Stimulated activated CD4-positive, alpha-beta T cell treated with anti-CD3 and anti-CD28 coated beads, Interleukin-12 subunit alpha, Interleukin-12 subunit beta, amount 100 ng/mL, for 24 hours (primary cell): ENCODE measurements at places on chromosomes 16 and 17.

DNA sequence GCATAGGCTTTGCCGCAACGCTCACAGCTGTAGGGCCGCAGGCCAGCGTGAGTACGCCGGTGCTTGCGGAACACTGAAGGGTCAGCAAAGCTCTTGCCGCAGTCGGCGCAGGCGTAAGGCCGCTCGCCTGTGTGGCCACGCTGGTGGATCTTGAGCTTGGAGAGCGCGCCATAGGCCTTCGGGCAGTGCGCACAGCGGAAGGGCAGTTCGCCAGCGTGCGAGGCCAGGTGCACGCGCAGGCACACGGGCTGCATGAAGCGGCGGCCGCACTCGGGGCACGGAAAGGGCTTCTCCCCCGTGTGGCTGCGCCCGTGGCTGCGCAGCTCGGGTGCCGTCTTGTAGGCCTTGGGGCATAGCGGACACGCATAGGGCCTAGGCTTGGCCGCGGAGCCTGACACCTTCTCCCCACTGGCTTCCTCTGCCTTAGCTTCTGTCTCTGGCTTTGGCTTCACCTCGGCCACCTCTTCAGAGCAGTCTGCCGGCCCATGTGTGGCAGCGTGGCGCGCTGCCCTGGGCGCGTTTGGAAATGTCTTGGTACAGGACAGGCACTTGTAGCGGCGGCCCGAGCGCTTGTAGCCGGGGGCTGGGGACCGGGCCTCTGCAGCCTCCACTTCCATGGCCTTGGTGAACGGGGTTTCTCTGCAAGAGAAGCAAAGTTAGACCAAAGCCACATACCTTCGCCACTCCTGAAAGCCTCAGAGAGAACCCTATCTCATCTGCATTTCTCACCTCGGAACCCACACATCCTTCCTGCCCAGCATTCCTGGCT, 10.0 kb downstream of the ZNF668 start:
- no peak for DNase-seq

DNA sequence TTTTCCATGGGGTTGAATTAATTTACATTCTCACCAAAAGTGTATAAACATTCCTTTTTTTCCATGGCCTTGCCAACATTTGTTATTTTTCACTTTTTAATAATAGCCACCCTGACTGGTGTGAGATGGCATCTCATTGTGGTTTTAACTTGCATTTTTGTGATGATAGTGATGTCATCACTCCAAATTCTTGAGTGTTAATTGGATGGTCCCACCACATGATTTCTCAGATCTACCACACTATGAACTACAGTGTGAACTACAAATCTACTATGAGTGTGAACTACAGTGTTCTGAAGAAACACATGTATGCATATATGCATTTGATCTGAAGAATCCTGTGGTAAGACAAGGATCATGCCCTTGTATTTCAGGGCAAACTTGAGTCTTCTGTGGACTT, 340.1 kb downstream of the ABCC12 start:
- DNase-seq = no peak

DNA sequence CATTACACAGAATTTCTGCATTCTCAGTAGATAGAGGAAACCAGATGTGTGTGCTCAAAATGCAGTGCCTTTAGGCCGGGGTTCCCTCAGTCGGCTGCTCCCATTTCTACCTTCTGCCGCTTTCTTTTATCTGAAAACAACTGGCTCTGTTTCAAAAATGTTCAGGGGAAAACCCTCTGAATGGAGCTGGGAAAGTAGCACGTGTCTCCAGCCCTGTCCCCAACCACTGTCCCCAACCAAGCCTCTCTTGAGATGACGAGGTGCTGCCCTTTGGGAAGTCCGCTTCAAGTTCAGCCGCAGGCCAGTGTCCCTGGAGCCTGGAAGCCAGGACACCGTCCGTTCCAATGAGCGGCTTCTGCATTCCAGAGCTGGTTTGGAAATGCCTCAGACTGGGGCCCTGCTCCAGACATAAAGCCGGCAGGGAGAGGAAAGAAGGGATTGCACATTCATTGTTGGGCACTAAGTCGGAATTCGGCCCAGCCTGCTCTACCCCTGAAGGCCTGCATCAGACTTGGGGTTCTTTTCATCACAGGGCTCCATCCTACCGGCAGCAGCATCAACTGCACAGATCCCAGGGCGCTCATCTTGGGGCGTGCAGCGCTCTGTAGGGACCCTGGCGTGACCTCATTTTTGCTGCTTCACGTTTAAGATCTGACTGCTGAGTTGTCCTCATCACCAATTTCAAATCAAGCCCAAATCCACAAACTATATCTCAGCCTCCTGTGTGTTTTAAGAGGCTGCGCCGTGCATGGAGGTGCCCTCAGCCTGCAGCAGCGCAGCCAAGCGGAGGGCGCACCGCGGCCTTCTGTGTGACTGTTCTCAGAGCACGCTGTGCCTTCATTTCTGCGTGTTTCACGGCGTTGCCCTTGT, 111.3 kb downstream of the BANP start:
- DNase-seq = no peak

DNA sequence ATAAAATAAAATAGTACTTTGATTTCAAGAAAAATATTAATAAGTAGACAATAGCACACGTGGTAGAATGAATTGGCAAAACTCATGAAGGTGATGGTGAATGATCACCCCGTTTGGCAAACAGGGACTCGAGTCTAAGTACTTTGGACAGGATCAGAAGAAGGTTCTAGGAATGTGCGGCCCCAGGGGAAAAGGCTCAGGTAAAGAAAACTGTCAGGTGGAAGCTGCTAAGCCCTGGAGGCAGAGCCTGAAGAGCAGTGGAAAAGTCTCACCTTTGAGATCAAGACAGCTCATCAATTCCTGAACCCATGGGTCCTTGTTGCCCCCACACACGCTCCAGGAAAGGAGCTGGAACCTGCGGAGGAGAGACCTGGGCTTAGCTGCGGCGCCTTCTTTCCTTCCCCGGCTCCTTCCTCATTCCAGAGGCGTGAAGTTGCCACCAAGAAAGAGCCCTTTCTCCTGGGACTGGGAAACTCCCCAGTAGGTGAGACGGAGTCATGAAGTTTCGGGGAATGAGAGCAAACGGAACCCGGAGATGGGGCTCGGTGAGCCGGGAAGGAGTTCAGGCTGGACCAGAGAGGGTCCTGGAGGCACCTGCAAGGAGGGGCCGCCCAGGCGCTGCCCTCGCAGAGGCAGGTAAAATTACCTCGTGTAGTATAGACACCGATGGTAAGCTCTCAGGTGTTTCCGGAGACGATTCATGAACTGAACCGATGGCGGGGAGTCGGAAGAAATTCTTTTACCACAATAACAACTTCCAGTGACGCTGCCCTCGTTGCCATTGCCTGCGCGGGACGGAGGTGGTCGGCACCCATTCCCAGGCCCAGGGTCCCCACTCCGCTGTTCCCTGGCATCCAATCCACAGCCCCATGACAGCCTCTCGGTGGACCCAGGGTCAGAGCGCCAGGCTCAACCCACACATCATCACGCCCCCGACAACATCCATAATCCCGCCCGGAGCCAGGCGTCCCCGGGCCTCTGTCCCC, 1.2 kb upstream of the ZMYND15 start:
- no peak for DNase-seq

DNA sequence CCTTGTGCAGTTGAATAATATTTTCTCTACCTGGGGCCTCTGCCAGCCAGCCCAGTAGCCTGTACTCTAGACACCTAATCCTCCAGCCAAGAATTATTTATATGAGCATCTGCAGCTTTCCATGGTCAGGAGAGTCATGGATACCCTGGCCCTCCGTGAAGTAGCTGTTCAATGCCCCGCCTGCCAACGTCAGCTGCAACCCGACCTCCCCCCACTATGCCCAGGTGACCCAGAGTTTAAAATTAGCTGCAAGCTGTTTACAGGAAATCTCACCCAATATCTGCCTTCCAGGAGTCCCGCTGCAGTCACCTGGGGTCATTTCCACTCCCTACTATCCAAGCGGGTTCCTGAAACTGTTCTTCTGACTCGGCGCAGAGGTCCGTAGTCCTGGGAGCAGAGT, 12.3 kb downstream of the SDR42E2 start:
- DNase-seq = no peak

- no peak for DNase-seq
Observed at GRCh38 chr16:9469512-9469911, 378.1 kb downstream of the HAPSTR1 start.
